Stimulated activated CD4-positive, alpha-beta T cell treated with anti-CD3 and anti-CD28 coated beads, Interleukin-12 subunit alpha, Interleukin-12 subunit beta, amount 100 ng/mL, for 24 hours (primary cell): ENCODE measurements at places on chromosomes 7 and 10.

DNA sequence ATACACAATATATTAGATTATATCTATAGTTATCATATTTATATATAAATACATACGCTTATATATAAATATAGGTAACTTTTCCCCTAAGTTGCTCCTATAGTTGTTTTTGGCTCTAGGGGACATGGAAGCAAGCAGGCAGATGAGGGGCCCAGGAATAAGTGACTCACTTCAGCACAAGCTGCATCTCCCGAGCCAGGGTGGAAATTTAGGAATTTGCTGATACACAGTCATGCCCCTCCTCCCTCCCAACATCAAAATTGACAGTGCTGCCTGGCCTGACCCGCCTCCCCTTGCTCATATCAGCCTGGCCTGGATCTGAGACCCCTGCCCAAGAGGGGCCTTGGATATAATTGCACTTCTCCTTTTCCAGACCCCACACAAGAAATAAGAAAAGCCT is 33.8 kb downstream of the MKI67 start:
- no peak for DNase-seq

DNA sequence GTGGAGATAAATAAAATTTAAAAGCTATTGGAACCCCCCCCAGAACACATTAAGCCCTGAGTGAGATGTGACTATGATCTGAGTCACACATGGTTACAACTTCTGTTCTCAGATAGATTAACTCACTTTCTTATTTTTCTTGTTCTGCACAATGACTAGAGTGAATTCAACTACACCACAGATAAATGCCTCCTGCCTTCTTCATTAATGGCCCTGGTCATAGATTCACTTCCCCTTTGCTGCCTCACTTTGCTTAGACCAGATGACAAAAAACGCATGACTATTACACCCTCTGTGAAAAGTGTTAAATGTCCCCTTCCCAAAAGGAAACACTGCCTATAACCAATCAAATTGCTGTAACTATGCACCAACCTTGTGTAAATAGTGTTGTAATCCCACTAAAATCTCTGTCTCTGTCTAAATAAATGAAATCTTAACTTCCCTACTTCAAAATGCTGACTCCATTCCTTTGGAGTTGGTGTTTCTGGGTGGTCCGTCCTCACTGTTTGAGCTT is 49.4 kb downstream of the AKR1D1 start:
- no peak for DNase-seq

- DNase-seq = no peak
Observed at GRCh38 chr7:21134631-21135030, 293.3 kb upstream of the SP4 start.

GRCh38 chr7:42227936-42228591 is 8.9 kb downstream of the GLI3 start:
- DNase-seq = no peak

DNA sequence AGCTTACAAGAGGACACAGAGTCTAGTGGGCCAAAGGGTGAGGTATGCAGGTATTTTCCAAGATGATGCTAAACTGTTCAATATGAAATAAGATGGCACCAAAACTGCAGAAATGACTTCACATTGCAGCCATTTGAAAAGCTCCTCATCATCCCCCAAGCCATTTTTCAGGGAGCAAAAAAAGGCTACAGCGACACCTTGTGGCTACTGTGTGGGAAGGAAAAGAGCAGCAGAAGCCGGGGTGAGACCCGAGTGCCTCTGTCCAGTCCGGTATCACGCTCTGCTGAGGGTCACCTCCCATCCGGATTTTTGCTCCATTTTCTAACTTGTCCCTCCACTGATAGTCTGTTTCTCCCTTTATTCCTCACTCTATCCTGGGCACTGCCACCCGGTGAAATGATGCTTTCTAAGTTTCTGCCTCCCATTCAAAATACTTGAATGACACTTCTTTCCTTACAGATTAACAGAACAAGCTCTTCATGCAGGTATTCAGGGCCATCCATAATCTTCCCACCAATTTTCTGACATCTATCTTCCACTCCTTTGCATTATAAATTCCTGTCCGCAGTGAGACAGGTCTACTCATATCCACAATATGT is 220.2 kb downstream of the DGKI start:
- peak; percentile 22 for DNase-seq

- DNase-seq = no peak
Observed at GRCh38 chr10:112507046-112507445, 60.0 kb downstream of the VTI1A start.

GRCh38 chr7:69422574-69422985 is 175.7 kb upstream of the AUTS2 start:
- DNase-seq = no peak

DNA sequence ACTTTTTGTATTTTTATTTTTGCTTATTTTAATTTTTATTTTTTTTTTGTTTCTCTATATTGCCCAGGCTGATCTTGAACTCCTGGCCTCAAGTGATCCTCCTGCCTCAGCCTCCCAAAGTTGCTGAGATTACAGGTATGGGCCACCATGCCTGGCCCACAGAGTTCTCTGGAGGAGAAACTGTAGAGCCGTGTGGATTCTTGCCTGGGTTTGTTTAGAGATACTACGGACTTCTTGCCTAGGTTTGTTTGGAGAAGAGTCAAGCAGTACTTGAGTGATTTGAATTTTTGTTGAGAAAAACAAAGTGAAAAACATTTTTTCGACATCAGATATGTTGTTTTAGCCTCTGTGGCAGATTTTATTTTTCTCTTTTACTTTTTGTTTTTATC is 99.0 kb downstream of the CAMK1D start:
- no peak for DNase-seq

GRCh38 chr10:73906524-73907447 is 4.1 kb upstream of the PLAU start:
- DNase-seq = no peak

DNA sequence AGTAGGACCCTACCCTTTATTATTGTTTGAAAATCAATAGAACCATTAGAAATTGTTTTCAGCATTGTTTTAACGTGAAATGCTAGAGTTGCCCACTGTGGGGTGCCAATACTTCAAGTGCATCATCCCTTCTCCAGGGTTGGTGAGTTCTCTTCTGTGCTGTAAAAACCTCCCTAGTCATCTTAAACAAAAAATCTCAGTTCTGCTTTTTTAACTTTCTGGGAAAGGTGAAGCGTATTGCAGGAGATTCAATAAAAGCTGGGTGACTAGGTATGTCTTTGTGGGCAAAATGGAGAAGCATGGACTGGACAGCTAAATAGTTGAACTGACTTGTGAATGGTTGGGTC is 699.1 kb downstream of the SUGCT start:
- DNase-seq = no peak

GRCh38 chr10:48206482-48207250 is 67.8 kb downstream of the FRMPD2 start:
- no peak for DNase-seq

DNA sequence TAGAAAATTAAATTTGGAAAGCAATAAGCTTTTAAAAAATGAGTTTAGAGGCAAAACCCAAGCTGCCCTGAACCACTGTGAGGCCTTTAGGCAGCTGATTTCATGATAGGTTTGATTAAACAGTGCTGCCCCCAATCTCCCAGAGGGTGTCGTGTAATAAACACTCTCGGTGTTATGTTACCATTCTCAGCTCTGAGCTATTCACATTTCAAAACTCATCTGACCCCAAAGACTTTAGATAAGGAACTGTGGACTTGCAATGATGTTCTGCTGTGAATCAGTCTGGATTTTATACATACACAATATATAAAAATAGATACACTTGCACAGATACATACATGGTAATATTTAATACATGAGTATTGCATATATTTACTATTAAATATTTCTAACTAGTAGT is 120.4 kb downstream of the MALRD1 start:
- no peak for DNase-seq

- no peak for DNase-seq
Observed at GRCh38 chr10:131947631-131948347, 33.9 kb downstream of the BNIP3 start.

- DNase-seq = no peak
Observed at GRCh38 chr10:97028126-97028831, 157.5 kb downstream of the SLIT1 start.
